C1 segment of cervical spinal cord (tissue), 14 donors: ENCODE measurements at places on chromosomes 2 and 18.

DNA sequence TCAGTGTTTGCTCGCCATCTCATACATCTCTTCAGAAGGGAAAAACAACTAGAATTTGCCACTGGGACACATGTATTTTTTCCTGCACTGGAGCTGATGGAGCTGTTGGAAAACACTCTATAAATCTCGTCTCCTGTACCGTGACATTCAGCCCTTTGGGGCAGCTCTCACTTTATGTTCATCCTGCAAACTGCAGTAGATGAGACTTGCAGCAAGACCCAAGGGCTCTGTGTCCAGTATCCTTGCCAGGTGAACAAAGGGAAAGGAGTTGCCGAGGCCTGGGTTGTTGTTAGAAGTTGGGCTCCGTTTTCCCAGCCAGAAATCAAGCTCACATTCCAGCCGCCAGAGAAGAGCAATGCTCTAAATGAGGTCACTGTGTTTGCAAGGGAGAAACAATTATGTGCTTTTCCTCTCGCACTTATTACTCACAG is 285.1 kb downstream of the SLC4A3 start:
- no peak for DNase-seq

DNA sequence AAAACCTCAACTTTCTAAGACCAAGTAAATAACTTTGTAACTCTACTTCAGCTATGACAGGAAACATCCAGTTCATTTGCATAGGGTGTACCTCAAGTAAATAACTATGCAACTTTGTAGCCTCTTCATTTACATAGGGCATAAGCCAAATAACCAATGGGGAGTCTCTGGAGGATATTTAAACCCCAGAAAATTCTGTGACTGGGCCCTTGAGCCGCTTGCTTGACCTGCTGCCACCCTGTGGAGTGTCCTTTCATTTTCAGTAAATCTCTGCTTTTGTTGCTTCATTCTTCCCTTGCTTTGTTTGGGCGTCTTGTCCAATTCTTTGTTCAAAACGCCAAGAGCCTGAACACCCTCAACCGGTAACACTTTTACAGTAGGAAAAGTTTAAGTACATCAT is 1112.7 kb upstream of the NRXN1 start:
- DNase-seq: no peak

- no peak for DNase-seq
These were observed 392.9 kb downstream of the ZNF521 start for GRCh38 chr18:24959051-24959476.

- no peak for DNase-seq
These were observed 624.9 kb upstream of the CDH2 start for GRCh38 chr18:28801876-28802275.

DNA sequence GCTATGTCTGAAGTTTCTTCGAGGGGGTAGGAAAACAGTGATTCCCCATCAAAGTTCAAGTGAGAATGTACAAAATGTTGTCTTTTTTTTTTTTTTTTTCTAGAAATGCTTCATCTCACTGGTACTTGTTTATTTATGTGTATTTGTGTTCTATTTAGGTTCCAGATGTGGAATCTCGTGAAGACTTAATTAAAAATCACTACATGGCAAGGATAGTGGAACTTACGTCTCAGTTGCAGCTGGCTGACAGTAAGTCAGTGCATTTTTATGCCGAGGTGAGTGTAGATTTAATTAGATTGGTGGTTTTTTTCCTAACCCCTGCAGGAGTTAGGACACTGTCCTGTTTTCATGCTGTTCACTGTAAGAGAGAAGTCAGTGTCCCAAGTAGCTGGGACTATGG is 22.8 kb upstream of the STON1 start:
- DNase-seq: no peak

GRCh38 chr2:145546091-145546490 is 1026.2 kb upstream of the ZEB2 start:
- no peak for DNase-seq

DNA sequence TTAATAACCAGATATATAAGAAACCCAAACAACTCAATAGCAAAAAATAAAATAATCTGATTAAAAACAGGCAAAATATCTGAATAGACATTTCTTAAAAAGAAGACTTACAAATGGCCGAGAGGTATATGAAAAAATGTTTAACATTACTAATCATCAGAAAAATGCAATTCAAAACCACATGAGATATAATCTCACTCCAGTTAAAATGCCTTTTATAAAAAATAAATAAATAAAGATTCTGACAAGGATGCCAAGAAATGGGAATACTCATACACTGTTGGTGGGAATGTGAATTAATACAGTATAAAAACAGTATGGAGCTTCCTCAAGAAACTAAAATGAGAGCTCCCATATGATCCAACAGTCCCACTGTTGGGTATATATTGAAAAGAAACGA is 33.9 kb upstream of the BMP10 start:
- no peak for DNase-seq

DNA sequence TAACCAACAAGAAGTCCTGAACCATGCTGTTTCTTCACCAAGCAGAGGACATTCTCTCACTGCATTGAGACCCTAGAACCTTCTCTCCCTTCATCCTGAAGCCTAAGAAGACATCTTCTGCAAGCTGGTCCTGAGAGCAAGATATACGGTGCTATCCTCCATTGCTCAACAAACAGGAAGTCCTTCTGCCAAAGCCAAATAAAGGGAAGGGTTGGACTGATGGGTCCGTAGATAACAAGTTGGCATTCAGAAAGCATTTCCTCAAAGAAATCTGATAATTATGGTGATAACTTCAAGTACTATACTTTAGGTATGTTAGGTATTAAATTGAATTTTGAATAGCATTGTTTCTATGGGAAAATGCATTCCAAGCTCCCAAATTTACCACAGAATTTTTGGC is 23.3 kb downstream of the GRB14 start:
- no peak for DNase-seq

- DNase-seq: no peak
These were observed 363.6 kb downstream of the CTNNA2 start for GRCh38 chr2:79876430-79876829.

DNA sequence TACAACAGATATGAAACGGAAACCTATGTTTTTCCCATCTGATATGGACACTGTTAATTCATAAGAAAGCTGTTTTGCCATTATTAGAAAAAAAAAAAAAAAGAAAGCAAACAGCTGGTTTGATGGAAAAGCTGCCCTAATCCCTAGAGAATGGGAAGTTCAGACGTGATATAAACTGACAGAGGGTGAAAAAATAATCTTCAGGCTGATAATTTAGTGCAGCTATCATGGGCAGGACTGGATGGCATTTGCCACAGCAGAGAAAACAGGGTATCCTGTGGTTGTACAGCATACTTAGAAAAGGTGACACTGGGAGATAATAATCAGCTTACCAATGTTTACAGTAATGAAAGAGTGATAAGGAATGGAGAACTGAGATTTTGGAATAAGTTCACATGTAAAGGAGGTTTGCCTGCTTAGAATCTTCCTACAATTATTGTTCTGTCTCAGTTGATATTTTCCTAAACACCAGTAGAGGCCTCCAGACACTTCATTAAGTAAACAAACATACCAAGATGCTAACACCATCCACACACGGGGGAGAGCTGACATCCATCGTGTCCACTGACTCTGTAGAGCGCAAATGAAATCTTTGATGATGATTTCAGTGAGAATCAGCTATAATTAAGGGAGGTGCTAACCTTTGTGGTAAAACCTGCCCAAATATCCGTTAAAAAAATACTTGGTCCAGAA is 211.6 kb upstream of the MMADHC start:
- no peak for DNase-seq

DNA sequence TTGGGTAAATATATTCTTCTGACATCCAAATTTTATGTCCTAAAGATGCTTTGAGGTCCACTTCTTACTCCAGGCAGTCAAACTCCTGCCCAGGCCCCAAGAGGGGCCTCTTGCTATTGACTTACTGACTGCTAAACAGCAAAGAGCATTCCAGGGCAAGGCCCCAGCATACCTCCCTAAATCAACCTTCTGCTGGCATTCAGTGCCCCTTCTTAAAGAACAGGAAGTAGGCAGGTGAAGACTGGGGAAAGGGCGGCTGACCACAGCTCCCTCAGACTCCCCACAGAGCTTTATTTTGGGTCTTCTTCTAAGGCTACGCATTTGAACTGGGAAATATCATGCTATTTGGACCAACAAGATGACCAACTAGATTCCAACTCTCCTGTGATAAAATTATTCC is 68.9 kb downstream of the USP40 start:
- no peak for DNase-seq

DNA sequence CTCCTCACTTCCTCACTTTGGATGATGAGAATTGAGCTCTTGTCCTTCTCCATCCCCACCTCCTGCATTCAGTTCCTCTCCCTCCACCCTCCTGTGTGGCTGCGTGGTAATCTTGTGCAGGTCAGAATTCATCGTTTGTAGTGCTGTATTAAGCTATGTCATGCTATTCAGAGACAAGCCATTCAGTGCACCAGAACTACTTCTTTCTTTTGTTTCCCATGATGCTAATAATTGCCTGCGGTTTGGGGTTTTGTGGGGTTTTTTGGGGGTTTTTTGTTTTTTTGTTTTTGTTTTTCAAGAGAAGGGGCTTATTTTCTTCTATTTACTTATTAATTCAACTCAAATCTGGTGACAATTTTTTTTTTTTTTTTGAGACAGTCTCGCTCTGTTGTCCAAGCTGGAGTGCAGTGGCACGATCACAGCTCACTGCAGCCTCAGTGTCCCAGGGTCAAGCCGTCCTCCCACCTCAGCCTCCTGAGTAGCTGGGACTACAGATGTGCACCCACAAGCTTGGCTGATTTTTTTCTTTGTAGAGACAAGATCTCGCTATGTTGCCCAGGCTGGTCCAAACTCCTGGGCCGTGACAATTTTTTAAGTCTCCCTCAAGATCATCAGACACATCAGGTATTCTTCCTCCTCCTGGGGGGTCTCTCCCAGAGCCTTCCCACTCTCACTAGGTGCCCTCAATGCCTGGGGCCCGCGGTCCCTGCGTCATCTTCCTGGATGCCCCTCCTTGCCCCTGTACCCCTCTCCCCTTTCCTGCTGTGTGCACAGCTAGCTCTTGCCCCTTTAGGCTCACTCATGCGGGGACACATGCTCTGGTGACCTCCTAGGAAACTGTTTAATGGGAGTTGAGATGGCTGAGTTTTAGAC is 37.8 kb downstream of the MAL start:
- no peak for DNase-seq

DNA sequence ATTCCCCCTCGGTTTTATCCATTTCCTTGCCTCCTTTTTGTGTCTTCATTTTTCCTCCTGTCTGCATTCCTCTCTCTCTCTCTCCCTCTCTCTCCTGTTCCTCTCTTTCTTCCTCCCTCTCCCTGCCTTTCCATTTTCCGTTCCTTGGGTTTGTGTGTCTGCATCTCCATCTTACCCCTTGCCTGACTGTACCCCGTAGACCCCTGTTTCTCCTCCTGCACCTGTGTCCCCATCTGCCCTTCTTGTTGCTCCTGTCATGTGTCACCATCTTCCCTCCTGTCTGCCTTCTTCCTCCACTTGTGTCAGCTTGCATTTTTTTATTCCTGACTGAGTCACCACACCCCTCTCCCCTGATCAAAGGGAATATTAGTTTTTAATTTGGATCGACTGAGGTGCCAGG is 1.8 kb downstream of the CDK5R2 start:
- DNase-seq: no peak

GRCh38 chr2:44107974-44108373 is 60.7 kb upstream of the PPM1B start:
- no peak for DNase-seq

GRCh38 chr2:238148981-238149380 is 9.8 kb upstream of the ERFE start:
- no peak for DNase-seq

- no peak for DNase-seq
These were observed 2.2 kb downstream of the NXPH2 start for GRCh38 chr2:138777996-138778395.

GRCh38 chr2:8743261-8743660 is 61.4 kb downstream of the ID2 start:
- no peak for DNase-seq

- DNase-seq: no peak
These were observed 64.9 kb downstream of the SPRED2 start for GRCh38 chr2:65367524-65367923.

- no peak for DNase-seq
These were observed 189.5 kb downstream of the CTIF start for GRCh38 chr18:48728204-48728833.

- no peak for DNase-seq
These were observed 86.5 kb downstream of the ACTR3 start for GRCh38 chr2:113976277-113976928.

DNA sequence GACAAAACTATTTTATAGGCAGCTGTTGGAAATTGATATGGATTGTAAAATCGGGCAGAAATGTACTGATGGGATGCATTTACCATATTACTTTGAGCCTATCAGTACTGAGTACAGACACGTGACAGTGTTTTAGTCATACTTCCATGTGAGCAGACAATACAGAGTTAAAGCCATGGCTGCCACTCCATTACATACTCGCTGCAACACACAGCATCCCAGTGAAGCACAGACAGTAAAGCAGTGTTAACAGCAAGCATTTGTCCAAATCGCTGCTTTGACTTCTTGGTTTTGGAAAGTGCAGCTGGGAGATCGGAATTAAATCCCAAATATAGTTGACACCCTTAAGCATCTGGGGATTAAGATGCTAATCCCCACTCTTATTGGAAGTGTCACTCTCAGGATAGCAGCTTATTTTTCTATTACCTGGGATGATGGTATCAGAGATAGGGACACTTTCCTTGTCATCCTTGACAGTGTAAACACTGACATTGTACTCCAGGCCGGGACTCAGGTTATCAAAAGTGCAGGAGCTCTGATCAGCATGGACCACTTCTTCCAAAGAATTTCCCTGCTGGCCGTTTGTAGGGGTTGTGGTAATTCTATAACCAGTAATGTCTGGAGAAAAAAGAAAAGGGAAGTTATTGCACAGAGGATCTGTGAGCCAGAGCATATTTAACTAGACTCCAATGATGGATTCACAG is 41.6 kb downstream of the FN1 start:
- no peak for DNase-seq

DNA sequence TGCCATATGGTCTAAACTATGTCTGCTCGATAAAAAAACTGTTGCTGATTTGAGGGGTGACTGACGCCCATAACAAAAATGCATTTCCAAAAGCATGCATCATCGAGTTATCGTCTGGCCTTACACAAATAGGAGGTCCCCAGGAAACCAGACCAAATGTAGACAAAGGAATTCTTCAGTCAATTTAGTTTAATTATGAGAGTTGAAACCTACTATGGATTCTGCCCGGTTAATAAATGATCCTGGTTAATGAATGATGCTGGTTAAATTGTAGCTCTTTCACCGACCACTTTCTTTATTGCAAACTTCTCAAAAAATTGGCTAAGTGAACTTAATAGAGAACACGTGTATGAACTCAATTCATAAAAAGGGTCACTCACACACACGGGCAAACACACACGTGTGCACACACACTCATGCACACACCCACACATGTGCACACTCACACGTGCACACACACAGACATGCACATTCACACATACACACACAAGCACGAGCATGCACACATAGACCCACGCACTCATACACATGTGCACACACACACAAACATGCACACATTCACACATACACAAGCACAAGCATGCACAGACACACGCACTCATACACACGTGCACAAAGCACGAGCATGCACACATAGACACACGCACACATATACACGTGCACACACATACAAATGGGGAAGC is 59.0 kb upstream of the SALL3 start:
- no peak for DNase-seq

GRCh38 chr18:48975817-48976649 is 25.3 kb upstream of the SMAD7 start:
- DNase-seq: no peak
